ENCODE measurements at places on chromosomes 2 and 18.

DNA sequence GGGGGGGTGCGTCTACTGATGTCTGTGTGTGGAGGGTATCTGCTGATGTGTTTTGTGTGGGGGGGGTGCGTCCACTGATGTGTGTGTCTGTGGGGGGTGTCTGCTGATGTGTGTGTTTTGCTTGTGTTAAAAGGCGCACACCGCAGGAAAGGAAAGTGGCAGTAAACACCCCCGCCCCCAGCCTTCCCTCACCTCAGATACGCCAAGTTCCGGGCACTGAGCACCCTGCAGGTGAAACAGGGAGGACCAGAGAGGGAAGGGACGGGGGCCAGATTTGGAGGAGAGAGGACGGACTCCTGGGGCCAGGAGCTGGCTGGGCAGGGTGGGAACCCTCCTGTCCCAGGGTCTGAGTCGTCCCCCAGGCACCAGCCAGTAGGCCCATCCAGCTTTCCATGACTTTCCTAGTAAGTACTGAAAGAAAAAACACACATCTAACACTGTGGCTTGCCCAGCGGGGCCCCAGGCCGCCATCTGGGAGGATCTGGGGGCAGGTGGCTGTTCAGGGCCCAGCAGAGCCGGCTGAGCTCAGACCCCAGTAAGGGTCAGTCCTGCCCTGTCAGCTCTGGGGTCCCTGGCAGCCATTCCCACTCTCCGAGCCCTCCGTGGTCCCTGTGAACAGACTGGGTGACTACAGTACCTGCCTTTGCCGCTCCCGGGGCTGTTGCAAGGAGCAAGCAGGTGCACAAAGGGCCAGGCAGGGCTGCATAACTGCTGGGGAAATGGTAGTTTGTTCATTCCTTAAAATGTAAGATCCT is 126.9 kb downstream of the NFATC1 start:
- DNase-seq = no peak

- no peak for DNase-seq
Observed at GRCh38 chr2:207812058-207812725, 42.5 kb upstream of the FZD5 start.

DNA sequence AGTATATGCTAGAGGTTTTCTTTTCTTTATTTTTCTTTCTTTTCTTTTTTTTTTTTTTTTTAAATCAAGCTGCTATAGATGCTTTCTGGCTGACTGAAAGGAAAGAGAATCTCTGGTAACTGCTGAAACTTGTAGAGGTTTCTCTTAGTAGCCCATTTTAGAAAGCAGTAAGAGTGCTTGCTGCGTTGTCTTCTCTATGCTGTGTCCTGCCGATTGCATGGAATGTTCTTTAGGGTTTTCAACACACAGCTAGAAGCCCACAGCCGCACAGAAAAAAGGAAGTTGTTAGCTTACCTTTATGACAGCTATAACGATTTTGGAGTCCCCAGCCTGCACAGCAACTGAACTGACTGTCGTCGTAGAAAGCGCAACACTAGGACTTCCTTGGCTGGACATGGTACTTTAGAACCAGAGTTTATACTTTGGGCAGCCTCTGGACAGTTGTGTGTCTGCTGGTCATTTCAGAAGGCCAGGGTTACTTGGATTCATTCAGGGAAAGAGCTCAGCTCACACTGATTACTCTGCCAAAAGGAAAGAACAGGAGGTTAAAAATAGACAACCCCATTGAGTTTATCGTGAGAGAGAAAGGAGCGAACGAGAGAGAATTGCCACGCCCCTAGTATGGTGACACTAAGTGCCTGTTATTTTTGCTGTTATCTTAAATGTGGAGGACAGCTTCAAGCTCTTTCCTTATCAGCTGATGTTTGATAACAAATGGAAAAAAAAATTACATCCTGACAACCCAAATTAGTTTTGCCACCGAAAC is at the start of gene CCDC141:
Gene CCDC141 (minus strand): TSS at position 592 of the 766 bp plus-strand sequence. CDS start 196 bp downstream, at position 396.
- DNase-seq = no peak

DNA sequence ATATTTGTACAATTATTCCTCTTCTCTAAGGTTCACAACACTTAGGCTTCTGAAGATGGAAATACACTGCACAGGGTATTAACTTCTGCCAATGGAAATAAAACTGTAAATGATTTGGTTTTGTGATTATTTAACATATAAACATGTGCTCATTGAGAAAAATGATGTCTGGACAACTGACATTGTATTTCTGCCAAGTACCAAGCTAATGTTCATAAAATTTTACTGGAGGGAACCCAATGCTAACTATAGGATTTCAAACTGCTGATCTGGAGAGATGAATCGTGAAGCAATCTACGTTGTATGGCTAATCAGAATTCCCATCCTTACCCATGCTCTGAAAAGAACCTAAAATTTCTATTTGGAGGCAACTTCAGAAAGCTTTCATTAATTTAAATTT is 279.7 kb downstream of the NRXN1 start:
- no peak for DNase-seq

GRCh38 chr2:213806125-213806726 is 522.0 kb downstream of the SPAG16 start:
- no peak for DNase-seq

Data from esophagus muscularis mucosa (tissue), 4 donors.